ENCODE measurements at places on chromosomes 3 and 15.
A peak's percentile ranks its signal among the peaks of the same experiment; 100 is the strongest.

DNA sequence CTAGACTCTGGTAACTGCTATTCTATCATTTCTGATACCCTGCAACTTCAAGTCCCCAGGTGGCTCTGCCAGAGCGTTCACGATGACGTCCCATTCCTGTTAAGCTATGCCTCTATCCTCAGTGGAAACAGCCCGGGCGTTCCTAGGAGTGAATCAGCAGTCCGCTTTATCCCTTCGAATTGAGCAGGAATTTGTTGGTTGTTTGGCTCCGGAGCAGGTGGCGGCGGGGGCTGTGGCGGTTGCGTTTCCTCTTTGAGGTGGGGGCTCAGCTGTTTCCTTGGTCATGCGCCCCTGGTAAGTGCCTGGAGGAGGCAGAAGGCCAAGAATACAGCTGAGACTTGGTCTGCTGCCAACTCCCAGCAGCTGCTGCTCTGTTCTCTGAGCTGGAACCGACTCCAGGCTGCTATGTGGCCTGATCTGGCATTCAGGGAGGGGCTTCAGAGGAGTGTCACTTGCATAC, 25.2 kb downstream of the ARPP21 start:
- ATAC-seq = no peak

GRCh38 chr3:162143180-162143579, 646.6 kb downstream of the OTOL1 start:
- ATAC-seq = no peak

- no peak for ATAC-seq
Measured at GRCh38 chr3:163916596-163917560, 1161.4 kb downstream of the SI start.

DNA sequence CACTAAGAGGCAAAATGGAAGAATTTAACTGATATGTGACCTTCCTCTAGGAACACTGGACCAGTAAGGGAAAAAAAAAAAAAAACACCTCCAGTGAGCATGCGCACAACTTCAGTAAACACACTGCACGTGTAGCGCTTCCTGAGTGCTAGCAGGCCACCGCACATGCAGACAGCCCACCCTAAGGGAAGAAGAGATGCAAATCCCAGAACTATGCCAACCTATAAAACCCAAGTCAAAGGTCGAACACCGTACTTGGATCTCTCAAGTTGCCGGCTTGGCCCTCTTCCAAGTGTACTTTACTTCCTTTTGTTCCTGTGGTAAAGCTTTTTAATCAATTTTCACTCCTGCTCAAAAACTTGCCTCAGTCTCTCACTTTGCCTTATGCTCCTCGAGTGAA, 64.5 kb upstream of the CADPS start:
- ATAC-seq = no peak

GRCh38 chr3:87828046-87828445, 230.8 kb downstream of the CGGBP1 start:
- no peak for ATAC-seq

DNA sequence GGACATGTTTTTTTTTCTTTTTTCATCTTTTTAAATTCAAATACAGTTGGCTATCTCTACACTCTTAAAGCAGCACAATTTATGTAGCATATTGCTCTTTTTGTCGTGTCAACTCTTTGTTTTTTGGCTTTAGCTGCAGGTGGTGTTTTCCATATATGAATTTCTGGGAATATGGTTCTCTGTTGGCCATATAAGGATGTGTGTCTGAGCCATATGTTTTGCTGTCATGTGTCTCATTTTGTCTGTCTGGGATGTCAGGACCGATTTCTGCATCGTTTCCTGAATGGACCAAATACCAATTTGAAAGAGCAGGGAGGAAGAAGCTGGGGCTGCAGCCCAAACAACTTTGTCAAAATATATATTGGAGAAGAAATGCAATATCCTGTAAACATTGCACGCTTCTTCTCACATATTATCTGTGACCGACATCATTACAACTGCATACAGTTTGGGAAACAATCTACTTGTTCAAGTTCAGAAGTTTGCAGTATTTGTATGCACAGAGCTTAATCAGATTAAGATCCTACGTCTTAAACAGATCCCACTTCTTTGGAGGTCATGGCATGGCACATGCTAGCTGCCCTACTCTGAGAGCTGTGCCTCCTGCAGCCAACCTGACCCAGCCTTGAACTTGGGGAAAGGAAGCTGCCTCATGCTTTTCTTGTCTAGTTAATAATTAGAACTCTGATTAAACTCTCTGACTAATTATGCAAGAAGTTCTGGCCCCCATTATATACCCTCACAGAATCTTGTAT, 4.0 kb upstream of the SATB1 start:
- no peak for ATAC-seq

DNA sequence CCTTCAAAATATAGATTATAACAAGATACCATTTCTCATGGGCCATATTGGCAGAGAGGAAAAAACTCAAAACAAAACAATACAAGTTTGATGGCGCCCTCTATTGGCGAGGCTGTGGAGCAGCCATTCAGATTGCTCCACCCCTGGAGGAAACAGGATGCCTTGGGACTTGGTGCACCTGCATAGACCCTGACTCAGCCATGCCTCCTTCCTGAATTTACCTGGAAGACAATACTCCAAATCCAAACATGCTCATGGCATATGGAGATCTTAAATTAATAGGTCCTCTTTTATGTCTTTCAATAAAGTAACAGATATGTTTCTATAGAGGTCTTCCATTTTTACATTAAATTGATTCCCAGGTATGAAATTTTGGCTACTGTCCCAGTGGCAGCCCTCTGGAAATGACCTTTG, 90.0 kb downstream of the APBA2 start:
- peak; percentile 39 for ATAC-seq

- no peak for ATAC-seq
Measured at GRCh38 chr15:100306098-100306497, 35.7 kb downstream of the ADAMTS17 start.

DNA sequence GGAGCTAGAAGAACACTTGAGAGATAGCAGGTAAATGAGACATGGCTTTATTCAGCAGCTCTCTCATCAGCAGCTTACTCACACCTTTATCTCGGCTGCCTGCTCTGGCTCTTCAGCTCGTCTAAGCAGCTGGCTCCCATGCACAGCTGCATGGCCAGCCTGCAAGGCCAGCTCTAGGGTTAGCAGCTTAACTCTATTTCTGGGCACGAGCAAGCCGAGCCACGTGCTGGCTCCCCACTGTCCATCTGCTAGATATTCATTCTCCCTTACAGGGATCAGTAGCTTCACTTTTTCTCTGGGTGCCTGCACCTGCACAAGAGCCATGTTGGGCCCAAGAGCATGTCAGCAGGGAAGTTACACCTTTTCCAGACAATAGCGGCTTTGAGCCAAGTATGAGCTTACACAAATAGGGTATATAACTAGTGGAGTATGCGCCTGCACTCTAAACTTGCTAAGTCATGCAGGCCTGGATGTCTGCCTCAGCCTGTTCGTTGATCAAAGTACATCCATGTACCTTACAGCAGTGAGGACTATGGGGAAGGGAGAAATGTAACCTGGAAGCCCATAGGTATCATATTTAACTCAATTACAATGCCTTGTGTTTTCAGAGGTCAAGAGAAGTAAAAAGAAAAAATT, 174.9 kb upstream of the SNTN start:
- ATAC-seq = no peak

- no peak for ATAC-seq
Measured at GRCh38 chr3:96449346-96449745, 365.0 kb upstream of the EPHA6 start.

DNA sequence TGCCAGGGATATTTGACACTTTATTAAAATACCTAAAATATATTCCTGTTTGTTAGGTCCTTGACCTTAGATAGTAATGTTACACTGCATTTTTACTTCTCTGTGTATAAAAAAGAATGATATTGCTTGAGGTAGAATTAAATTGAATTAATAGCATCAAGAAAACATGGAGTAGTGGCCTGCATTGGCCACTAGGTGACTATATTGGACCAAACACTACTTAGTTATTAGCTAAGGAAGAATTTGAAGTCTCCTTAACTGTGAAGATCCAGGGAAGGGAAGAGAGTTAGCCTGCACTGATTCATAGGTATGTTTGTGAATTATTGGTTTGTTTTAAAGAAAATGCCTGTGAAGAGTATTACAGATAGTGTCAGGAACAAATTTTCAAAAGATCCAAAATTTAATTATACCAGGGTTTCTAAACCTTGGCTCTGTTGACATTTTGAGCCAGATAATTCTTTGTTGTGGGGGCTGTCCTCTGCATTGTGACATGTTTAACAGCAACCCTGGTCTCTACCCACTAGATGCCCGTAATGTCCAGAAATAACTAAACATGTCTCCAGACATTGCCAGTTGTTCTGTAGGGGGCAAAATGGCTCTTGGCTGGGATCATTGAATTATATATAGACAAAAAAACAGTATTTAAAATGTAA, 103.6 kb upstream of the THSD4 start:
- no peak for ATAC-seq

DNA sequence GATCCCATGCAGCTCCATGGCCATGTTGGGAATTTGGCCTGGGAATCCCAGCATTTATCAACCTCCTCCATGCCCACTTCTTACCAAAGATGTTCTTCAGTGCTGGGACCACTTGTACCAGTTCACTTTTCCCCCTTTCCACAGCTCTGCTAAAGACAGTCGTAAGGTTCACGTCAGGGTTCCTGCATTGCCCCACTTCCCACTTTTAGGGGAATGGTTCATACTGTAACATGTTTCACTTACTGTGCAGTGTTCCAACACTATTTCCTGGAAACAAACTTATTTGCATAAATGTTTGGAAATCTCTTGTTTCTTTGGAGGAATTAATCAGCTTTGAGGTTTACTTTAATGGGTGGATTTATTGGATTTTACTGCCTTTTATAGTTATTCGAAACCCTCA, 17.0 kb downstream of the APH1B start:
- ATAC-seq = no peak

DNA sequence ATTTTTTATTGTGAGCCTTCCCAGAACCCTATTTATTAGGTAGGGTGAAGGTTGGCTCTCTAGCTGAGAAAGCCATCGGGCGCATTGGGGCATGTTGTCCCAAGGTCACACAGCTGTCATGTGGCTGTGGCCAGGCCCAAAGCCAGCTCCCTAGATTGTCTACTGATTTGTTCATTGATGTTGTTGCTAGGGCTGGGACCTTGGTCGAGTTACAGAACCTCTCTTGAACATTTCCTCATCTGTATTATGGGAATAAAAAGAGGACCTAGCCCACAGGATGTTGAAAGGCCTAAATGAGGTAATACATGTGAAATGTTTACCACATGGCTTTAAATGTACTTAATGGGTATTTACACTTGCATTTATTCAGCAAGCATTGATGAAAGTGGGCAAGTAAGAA, 252.5 kb downstream of the SUCLG2 start:
- no peak for ATAC-seq

GRCh38 chr3:123301331-123302184, 99.8 kb downstream of the SEC22A start:
- no peak for ATAC-seq

DNA sequence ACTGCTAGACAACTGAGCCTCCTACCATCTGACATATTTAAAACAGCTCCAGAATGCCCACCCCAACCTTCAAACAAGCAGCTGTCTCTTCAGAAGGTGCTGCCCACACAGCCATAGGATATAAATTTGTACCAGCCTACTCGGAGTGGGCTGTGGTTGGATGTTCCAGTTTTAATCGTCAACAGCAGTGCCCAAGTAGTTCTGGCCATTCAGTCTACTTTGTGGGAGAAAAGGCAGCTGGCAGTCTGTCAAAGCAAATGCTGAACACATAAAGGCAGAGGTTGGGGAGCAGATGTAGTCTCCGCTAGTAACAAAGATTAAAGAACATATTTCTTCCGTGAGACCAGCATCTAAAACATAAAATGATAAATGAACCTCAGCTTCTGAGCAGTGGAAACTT, 15.9 kb upstream of the ERC2 start:
- ATAC-seq = no peak
